Stimulated activated memory B cell treated with anti-CD40 and anti-IgM and Interleukin-4, amounts not matched to agents 10 μg/mL and 1 μg/mL and 100 μg/mL, for 72 hours (primary cell): ENCODE measurements at places on chromosomes 7 and 10.

DNA sequence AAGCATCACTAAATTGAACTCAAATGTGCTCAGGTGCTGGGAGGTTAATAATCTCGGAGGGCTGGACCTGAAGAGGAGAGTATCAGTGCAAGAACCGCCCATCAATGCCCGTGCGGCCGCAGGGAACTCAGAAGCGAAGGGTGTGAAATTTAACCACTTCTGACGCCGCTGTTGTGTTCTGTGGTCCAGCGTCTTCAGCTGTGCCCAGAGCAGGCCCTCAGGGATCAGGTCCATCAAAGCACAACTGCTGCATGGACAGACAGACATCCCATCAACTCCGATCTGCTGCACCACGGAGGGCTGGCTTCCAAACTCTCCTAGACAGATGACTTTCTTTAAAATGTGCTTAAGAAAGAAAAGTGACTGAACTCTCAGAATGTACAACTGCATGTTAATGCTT, 144.9 kb upstream of the TCERG1L start:
- ATAC-seq = no peak

- no peak for ATAC-seq
These were observed 116.8 kb downstream of the AUTS2 start for GRCh38 chr7:69714886-69715576.

GRCh38 chr10:70682920-70683600, 10.8 kb downstream of the ADAMTS14 start:
- ATAC-seq = peak; percentile 57

- no peak for ATAC-seq
These were observed 1222.1 kb upstream of the AUTS2 start for GRCh38 chr7:68376131-68376661.

DNA sequence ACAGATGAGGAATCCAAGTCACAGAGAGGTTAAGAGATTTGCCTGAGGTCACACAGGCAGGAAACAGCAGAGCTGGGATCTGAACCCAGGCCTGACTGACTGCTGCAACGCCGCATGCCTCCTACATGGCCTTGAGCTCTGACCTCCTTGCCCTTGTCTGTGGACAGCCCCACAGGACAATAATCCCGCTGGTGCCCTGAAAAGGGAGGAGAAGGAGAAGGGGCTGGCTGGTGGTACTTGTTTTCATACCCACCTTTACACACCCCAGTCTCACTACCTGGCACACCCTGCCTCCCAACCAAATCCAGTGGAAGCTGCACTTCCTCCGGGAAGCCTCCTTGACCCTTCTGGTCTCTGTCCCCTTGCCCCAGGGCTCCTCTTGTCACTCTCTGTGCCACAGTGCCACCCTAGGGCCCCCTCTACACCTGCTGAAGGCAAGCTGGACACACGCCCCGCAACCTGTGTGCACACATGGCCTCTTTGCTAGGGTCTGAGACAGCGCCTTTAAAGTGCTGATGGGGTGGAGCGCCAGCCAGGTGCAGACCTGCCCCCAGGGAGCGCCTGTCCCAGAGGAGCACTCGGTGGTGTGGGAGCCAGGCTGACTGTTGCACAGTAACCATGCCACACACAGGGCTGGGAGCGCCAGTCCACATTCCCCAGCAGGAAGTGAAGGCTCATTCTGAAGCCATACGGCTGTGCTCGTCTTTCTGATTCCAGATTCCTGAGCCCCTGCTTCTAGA, 38.6 kb downstream of the ZCCHC24 start:
- no peak for ATAC-seq

DNA sequence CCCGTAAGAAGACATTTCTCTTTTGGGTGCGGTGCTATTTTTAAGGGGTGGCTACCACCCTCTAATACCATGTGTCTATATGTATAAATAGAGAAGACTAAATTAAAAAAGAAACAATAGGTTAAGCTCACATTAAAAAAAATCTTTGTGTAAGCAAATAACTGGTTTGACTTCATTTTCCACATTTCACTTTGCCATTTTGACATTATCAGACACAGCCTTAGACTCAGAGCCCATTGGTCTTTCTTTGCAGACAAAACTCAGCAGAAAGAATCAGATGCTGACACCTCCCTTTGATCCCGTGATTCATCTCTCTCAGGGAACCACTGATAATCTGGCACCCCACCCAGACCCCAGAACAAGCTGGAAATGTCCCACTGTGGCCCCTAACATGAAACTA, 74.5 kb downstream of the EMX2 start:
- no peak for ATAC-seq

DNA sequence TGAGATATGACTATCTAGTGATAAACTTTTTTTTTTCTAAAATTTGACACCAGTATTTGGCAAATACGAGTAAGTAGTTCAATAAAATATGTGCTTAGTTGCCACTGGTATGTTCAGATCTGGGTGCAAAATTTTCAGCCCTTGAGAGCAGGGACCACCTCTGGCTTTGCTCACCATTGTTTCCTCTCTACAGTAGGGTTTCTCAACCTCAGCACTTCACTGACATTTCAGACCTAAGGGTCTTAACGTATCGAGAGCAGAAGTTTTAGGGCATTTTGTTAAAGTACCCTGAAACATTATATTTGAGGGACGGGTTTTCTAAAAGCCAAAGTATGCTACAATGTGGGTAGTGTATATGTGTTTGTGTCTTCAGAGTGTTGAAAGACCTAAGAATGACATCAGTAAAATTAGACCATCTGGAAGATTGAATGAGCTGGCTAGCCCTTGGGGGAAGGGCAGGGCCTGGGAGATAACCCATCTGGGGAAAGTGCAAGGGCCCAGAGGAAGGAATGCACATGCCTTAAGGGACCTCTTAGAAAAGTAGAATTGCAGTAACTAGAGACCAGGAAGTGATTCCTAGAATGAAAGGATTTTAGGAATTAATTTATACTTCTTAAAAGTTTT, 11.8 kb downstream of the BZW2 start:
- no peak for ATAC-seq

DNA sequence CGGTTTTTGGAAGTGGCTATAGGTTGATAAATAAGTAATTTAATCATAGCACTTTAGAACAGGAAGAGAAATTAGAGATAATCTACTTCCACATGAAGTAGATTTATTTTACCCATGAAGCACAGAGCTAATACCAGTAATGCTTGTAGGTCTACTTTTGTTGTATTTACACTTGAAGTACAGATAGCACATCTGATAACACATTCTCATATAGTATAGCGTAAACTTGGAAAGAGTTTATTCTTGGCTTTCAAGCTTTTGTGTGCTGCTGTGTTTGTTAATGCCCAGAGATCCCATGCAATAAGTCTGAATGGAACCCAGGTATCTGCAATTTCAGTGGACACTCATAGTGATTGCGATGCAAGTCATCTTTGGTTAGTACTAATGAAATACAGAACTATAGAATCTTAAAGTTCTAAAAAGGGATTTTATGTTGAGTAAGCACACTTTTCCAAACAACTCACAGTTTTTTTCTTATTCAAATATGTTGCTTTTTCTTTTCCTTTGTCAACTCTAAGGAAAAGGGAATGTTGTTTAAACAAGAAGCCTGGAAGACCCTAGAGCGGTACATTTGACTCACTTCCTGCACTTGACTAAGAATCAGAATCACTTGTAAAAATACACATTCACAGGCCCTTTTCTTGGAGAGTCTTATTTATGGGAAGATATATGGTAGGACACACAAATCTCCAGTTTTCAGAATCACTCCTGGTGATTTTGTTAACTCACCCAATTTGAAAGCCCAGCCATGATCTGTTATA, 105.8 kb downstream of the GNAI1 start:
- ATAC-seq = no peak

- ATAC-seq = no peak
These were observed 13.1 kb upstream of the CUX1 start for GRCh38 chr7:101804088-101804963.

- ATAC-seq = no peak
These were observed 439 bp downstream of the RBP4 start for GRCh38 chr10:93600446-93601145.

- no peak for ATAC-seq
These were observed 54.3 kb downstream of the LOXL4 start for GRCh38 chr10:98213740-98214139.

- no peak for ATAC-seq
These were observed 68.3 kb downstream of the MINDY3 start for GRCh38 chr10:15791816-15792524.

DNA sequence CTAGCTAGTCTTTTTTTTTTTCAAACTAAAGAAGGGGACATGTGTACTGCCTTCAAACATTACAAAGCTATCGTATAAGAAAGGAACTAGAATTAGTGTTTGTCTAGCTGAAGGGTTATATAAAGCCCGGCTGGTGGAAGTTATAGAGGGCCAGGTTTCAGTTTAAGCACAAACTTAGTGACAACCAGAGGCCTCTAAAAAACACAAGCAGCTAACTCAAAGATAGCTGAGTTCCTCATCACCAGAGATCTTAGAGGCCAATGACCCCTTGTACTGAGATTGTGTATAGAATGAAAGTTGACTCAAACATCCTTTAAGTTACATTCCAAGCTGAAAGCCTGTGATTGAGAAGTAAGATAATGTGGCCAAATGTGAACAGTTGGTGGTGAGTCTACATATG, 28.1 kb upstream of the SGMS1 start:
- ATAC-seq = no peak

- ATAC-seq = peak; percentile 46
These were observed 4.0 kb upstream of the VIPR2 start for GRCh38 chr7:159148430-159149395.

DNA sequence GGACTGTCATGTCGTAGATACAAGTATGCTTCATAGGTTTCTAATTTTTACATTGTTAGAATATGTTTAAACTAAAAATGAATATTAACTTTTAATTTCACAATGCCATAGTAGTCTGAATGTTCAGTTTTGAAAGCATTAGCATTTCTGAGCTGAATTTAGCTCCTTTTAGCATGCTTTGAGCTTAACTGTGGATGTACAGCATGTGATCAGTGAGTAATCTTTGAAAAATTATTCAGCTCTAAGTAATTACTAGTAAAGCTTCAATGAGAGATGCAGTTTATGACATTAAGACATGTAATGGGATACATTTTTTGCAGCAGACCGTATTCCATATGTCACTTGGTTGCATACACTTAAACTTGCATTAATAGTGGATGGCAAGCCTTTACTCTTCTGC, 114.1 kb upstream of the WNT16 start:
- no peak for ATAC-seq

- peak; percentile 90 for ATAC-seq
These were observed 21.5 kb upstream of the EPHB6 start for GRCh38 chr7:142833174-142834048.

DNA sequence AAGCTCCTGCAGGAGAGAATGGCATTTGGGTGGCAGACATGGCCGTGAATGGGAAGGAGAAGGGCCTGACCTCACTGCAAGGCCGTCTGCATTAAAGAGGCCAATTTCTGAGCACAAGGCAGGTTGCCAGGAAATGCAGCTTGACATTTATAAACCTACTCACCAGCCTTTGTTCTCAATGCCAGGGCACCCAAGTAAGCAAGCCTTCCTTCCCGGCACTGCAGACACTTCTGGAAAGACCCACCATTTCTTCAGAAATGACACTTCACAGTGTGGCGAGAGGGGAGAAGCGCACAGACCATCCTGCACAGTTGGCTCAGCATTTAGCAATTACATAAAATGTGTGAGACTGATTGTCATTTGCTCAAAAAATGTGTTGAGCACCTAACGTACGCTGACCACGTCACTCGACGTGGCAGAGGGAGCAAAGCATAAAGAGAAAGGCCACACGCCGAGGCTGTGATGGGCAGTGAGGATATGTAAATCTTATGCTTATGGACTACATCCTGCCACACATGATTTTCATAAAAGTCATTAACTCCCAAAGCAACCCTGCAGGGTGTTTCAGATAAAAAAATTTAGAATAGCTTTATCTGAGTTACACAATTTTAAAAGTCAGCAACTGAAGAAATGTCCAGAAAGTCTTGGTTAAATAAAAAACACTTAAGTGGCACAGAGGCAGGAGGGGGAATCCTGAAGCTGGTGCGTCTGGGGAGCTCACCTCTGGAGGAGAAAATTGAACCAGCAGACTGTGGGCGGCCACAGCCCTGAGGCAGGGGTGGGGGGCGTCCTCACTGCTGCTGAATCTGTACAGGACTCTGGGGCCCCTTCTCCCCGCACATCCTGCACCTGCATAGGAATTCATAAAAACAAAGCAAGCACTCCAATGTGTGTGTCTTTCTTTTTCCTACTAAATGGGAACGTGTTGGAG, 543.8 kb downstream of the PTPRN2 start:
- ATAC-seq = no peak

GRCh38 chr10:117638664-117639200, 96.2 kb downstream of the EMX2 start:
- no peak for ATAC-seq

DNA sequence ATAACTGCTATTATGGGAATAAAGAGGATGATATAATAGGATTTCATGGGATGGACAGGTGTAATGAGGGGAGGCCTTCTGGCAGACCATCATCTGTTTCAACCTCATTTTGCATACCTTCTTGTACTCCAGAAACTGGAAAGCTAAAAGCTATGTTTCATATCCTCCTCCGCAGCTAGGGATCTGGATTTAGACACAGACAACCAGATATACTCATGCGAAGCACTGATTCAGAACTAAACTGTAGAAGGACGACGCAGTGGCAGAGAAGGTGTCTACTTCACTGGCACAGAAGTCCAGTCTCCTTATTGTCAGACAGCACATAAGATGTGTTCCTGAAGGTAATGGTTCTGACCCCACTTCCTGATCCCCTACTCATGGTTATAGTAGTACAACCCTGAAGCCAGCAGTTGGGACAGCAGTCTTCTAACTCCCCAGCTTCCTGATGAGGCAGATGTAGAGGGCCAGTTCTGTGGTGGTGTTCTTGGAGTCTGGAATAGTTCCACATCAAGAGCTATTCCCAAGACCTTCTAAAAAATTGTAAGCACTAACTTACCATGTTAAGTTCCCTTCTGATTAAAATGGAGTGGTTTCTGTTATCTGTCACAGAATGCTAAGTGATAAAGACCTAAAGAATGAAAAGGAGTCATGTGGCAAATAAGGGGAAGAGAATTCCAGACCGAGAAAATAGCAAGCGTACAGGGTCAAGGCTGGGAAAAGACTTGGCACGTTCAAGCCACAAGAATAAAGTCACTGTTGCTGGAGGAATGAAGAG, 550.3 kb downstream of the GRM8 start:
- ATAC-seq = peak; percentile 42

DNA sequence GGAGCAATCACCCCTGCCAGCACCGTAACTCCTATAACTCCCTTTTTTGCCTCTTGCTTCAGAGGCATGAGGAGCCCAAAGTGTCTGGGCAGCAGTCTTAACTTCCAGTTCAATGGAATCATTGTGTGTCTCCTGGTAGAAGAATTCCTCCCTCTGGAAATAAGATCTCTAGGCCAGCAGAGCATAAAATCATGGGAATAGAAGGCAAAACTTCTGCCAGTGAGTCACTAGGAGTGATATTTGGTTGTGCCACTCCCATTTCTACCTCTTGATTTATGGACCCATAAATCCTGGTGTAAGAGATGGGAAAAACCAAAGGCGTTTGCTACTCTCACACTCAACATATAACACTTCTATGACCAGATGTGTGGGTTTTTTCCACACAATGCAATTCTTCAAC, 104.9 kb upstream of the FAM180A start:
- no peak for ATAC-seq

DNA sequence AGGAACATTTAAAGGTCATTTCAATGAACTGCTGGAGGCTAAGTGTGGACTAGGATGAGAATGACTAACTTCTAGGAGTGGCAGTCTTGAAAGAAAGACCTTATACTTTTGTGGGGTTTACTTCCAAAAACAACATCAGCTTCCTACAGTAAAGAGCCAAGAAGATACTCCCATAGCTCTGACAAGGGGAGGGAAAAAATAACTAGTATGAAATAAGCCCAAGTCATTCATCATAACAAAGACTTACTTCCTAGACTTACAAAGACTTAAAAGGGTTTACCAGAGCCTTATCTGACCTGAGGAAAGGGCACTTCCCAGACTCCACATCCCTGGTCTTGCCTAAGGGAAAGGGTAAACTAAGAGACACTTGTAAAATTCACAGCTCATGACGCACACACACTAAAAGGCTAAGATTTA, 31.7 kb downstream of the ARHGAP12 start:
- ATAC-seq = no peak
